ENCODE measurements at places on chromosomes 12 and 14.

DNA sequence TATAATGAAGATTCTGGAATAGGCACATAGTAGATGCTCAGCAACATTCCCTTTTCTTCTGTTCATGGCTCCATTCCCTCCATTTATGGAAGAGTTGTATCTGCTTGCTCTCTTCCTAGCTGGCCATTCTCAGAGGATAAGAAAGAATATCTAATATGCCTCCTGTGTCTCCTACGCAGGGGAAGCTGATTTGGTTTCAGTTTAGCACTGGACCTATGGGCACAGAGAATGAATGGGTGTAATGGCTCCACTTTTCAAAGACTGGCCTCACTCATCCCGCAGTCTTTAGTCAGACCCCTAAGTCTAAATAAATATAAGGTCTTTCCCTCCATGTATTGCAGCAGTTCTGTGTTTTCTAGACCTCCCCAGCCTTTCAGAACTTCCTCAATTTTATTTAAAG lies 2.0 kb downstream of the PKP2 start:
- DNase-seq, result no peak

GRCh38 chr14:86646696-86647690 lies 1117.0 kb downstream of the FLRT2 start:
- no peak for DNase-seq

- DNase-seq, result peak; percentile 75
Observed at GRCh38 chr12:91332302-91332701, 149.7 kb upstream of the DCN start.

- peak; percentile 76 for DNase-seq
Observed at GRCh38 chr12:130715998-130716968, at the start of gene RIMBP2. TSS of gene RIMBP2 (minus strand) at chr12:130716299. CDS start at chr12:130479013, 237,286 bp downstream.

- DNase-seq, result no peak
Observed at GRCh38 chr14:60085085-60085484, 6.6 kb upstream of the PCNX4 start.

- peak; percentile 89 for DNase-seq
Observed at GRCh38 chr14:99035712-99036610, 236.0 kb downstream of the BCL11B start.

- no peak for DNase-seq
Observed at GRCh38 chr14:33940561-33941011, 10.3 kb downstream of the EGLN3 start.

DNA sequence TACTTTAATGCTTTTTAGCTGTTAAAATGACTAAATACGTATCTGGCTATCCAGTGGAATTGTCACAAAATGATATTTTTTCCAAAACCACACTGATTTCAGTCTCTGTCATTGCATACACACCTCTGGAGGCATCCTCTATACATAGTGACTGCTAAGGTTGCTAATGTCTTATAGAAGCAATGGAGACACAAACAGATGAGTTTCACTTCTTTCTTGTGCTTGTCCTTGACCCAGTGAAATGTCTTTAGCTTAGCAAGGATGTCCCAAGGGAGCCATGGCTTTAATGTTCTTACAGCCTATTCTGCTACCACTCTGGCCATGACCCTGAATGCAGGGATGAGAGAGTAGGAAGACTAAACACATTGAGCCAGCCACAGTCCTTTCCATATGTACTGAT lies 90.3 kb downstream of the TPH2 start:
- DNase-seq, result no peak

- DNase-seq, result peak; percentile 10
Observed at GRCh38 chr14:34181338-34181737, 230.5 kb upstream of the EGLN3 start.

DNA sequence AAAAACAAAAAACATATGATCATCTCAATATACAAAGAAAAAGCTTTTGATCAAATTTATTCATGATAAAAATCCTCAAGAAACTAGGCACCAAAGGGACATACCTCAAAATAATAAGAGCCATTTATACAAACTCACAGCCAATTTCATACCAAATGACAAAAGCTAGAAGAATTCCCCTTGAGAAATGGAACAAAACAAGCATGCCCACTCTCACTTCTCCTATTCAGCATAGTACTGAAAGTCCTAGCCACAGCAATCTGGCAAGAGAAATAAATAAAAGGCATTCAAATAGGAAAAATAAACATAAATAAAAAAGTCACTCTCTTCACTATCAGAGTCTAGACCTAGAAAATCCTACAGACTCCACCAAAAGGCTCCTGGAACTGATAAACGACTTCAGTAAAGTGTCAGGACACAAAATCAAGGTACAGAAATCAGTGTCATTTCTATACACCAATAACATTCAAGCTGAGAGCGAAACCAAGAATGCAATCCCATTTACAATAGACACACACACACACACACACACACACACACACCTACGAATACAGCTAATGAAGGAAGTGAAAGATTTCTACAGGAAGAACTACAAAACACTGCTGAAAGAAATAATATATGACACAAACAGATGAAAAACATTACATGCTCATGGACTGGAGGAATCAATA lies 1486.2 kb upstream of the SEL1L start:
- DNase-seq, result no peak

Data from tongue (tissue), 3 donors.